ENCODE measurements at places on chromosomes 11 and 22.
A peak's percentile ranks its signal among the peaks of the same experiment; 100 is the strongest.

- no peak for DNase-seq
Measured at GRCh38 chr22:49024775-49025440, 802.8 kb downstream of the BRD1 start.

- DNase-seq = peak; percentile 94
Measured at GRCh38 chr11:16791191-16791961, 52.9 kb downstream of the C11orf58 start.

GRCh38 chr11:112172362-112172994 lies 2.8 kb upstream of the BCO2 start:
- peak; percentile 66 for DNase-seq

- DNase-seq = no peak
Measured at GRCh38 chr11:11476971-11477645, 124.1 kb upstream of the CSNK2A3 start.

GRCh38 chr11:1453611-1454034 lies 33.0 kb downstream of the MOB2 start:
- DNase-seq = no peak

All from fibroblast of skin of right biceps (primary cell).